ENCODE measurements at places on chromosomes 5 and 9.

- DNase-seq, result no peak
These were observed 19.9 kb downstream of the MED10 start for GRCh38 chr5:6358434-6358820.

DNA sequence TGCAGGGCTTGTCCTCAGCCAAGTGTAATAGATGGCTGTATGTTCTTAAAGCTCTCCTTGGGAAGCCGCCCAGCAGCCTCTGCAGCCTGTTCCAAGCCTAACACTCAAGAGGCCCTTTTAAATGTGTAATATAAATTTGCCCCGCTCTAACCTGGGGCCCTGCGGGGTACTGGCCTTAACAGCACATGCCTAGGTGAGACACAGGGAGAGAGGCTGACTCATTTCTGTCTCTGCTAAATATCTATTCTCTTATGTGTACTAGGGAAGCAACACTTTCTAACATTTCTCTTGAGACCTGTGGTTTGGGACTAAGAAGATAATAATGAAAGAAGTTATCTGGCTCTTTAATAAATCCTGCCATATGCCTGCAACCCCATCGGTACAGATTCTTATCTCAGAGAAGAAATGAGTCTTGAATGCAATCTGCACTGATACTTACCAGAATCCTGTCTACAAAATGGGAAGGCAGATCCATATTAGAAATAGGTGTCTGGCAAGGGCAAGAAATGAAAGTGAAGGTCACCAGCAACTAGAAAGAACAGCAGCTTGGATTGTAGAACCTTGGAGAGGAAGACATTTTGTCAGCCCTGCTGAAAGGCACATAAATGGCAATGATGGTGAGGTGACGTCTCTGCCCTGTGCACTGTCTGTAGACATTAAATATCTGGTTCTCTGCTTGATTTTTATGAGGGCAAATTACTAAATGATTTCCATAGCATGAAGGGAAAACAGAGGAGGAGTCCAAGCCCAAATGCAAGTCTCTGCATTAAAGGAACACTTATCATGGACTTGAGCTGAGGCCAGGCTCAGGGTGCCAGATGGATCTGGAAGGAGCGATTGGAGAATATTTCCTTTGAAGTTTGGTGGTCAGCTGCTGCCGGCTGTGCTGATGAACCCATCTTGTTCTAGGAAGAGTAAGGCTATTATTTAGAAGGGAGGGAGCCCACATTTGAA, 14.5 kb upstream of the TGFBI start:
- no peak for DNase-seq

- no peak for DNase-seq
These were observed 37.4 kb upstream of the SLC44A1 start for GRCh38 chr9:105206821-105207699.

DNA sequence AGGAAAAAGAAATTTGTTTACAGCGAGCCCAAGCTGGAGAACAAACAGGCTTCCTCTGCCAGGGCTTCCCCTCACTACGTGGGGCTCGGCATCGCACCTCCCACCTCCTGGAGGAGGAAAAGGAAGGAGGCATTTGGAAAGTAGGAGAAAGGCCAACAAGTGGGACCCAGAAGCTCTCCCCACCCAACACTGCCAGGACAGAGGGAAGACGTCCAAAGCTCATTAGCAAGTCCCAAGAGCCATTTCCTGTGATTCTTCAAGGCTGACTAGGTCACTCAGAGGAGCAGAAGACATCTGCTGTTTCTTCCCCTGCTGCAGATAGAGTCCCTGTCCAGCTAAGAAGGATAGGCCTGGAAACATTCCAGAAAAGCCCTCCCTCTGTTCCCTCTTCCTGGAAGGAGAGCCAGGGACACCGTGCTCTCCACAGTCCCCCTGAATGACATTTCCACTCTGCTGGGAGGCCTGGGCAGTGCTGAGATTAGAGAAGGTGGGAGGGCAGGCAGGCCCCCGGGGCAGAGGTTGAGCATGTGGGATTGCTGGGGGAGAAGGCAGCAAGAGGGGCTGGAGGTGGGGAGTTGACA, 57.0 kb upstream of the NEURL1B start:
- no peak for DNase-seq

- no peak for DNase-seq
These were observed 7.9 kb downstream of the TRMT10B start for GRCh38 chr9:37761511-37761910.

- no peak for DNase-seq
These were observed 65.1 kb downstream of the MACROH2A1 start for GRCh38 chr5:135333732-135334515.

DNA sequence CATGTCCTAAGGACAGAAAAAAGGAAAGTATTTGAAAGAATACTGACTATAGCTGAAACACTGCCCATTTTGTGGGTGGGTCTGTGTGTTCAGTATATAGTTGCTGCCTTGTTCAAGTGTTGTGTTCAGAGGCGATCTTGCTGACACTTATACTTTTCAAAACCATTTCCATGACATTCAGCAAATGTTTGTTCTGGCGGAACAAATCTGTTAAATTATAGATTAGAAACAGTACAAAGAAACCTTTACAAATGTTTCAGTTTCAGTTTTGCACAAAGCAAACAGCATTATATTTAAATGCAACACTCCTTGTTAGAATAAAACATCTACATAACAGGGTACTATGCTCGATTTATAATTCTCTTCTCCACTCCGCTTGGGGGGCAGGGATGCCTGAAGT, 2276.3 kb downstream of the MAT2B start:
- no peak for DNase-seq

- no peak for DNase-seq
These were observed 70.6 kb downstream of the ACTBL2 start for GRCh38 chr5:57411982-57412381.

DNA sequence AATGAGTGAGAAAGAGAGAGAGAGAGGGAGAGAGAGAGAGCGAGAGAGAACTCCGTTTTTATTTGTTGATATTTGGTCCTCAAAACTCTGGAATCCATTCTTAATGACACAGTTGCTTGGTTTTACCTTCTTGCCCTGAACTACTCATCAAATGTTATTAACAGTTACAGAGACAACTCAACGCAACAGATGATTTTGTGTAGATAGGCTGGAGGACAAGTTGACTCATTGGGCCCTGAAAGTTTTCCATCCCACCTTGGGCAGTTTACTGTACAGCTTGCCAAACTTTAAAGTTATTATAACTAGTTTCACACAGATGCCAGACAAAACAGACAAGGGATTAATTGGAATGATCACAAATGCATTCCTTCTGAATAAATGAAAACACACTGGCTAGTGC, 339.9 kb downstream of the ARL15 start:
- no peak for DNase-seq

DNA sequence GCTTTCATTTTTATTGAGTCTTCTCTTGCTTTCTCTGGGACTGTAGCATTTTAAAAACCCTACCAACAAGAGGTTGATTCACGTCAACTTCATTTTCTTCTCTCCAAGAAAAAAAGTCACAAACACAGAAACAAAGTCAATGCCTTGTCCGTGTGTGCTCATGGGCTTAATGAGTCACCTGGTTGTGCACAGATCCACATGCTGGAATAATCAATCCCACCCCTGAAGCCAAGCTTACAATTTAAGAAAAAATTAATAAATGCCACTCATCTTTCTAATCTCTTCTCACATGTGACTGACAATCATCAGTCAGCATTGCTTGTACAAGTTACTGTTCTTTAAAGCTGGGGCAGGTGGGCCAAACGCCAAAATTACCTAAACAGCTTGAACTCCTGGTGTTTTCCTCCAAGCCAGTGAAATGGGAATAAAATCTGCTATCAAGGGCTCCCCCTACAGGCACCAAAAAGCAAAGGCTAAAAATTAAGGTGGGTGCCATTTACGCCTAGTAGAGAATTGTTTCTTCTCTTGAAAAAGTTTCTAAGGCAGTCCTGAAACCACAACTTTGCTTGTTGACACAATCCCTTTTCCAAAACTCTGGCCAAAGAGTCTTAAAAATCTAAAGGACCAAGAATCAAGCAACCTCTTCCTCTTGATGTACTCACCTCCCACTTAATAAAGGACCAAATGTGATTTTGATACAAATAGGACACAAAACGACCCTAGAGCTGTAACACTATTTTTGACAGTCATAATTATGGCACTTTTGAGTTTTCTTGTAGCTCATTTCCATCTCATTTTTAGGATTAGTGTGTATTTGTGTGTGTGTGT, 21.3 kb downstream of the TRMO start:
- no peak for DNase-seq

GRCh38 chr5:138457531-138458275, 7.6 kb upstream of the EGR1 start:
- DNase-seq, result no peak

GRCh38 chr9:91141407-91141965, 220.2 kb downstream of the AUH start:
- DNase-seq, result no peak

GRCh38 chr5:138719811-138720210, 33.4 kb upstream of the CTNNA1 start:
- DNase-seq, result no peak

DNA sequence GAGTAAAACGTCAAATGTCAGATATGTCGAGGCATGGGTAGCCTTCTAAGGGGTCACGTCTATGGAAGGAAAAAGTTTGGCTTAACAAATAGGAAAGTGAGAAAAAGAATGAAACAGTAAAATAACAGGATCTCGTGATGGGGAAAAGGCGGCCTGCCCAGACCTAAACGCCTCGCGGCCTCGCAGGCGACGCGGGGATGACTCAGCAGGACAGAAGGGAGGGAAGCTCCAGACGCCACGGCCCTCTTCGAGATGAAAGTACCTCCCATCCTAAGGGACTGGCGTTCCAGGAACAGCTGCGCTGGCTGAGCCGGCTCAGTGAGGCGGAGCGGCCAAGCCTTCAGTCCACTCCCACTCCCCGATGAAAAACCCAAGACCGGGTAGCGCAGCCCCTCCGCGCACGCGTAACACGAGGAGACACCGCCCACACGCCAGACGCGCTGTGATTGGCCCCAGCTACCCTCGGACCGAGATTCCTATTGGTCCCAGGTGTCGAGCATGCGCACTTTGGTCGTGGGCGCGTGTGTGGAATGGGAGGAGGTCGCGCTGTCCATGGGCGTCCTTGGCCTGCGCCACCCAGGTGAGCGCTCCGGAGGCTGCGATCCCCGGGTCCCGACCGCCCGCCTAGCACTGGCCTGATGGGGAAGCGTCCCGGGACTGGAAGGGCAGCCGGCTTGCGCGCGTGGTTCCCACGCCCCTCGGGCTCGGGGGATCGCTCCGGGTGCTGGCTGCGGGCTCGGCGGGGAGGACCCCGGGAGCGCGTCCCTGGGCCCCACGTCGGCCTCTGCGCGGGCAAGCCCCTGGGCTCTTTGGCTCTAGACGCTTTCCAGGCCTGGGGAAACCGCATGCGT, 588.5 kb downstream of the MTRR start:
- peak; percentile 41 for DNase-seq

- no peak for DNase-seq
These were observed 138.4 kb downstream of the C9orf152 start for GRCh38 chr9:110069326-110070248.
